ENCODE measurements at places on chromosomes 3 and 15.
A peak's percentile ranks its signal among the peaks of the same experiment; 100 is the strongest.

GRCh38 chr3:151067158-151067557 is 18.3 kb upstream of the MED12L start:
- peak; percentile 3 for DNase-seq

DNA sequence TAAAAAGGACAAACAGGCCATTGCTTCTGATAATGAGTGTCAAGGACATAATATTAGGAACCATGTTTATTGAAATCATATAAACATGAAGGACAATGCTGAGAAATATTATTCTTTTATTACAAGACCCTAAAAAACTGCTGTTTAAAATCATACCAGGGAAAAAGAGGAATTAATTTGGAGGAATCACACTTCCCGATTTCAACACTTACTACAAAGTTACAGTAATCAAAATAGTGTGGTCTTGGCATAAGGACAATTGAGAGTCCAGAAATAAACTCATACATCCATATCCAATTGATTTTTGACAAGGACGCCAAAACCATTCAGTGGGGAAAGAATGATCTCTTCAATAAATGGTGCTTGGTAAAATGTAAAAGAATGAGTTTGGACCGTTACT is 13.0 kb downstream of the CYP1A1 start:
- DNase-seq: no peak

GRCh38 chr3:14235003-14235911 is 56.6 kb downstream of the LSM3 start:
- DNase-seq: no peak

DNA sequence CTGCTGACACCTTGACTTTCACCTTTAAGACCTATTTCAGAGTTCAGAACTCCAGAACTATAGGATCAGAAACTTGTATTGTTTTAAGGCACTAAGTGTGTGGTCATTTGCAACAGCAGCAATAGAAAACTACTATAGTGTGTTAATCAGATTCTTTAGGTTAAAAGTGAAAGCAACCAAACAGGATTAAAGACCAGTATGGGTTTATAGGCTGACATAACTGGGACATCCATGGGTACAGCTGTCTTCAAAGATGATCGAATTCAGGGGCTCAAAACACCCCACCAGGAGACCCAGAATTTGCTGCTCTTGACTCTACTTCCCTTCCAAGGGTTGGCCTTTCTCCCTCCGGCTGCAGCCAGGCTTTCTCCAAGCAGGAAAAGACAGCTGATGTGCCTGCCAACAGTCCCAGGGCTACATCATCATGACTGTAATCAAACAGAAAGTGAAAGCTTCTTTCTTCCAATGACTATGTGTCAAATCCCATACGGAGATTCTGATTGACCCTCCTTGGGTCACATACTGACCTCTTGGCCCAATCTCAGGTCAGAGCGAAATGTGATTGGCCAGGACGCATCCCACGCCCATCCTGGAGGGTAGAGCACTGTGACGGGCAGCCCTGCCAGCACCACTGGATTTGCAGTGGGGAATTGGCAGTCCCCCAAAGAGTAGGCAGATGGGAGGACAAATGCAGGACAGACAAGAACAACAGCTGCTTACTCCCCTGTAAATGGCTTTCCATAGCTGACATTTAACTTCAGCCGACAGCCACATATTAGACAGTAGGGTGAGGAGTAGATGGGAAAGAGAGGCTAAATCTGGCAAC is 51.4 kb upstream of the RNF7 start:
- DNase-seq: peak; percentile 11

- no peak for DNase-seq
Observed at GRCh38 chr3:37064747-37065146, 71.4 kb downstream of the MLH1 start.

GRCh38 chr3:99794485-99794884 is 23.2 kb upstream of the CMSS1 start:
- DNase-seq: no peak

- DNase-seq: no peak
Observed at GRCh38 chr3:63582943-63583500, 69.5 kb upstream of the SNTN start.

- DNase-seq: no peak
Observed at GRCh38 chr3:128515967-128516366, 23.0 kb upstream of the GATA2 start.

DNA sequence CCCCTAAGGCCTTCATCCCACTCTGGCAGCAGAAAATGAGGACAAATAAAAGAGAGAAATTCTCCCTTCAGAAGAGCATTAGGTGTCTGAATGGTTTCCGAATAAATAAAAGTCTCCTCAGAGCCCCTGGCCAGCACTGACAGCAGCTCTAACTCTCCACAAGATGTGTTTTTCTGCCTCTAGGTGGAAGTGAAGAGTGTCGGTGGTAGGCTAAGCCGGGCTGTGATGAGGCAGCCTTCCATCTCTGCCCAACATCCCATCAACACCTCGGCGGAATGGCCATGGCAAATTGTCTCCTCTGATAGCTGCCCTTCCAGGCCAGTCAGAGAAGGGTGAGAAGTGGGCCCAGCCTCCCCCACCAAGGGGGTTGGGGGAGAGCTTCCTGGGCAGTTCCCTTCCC is 6.3 kb upstream of the CACNA2D2 start:
- DNase-seq: no peak

- DNase-seq: no peak
Observed at GRCh38 chr3:2458816-2459215, 360.1 kb downstream of the CNTN4 start.

DNA sequence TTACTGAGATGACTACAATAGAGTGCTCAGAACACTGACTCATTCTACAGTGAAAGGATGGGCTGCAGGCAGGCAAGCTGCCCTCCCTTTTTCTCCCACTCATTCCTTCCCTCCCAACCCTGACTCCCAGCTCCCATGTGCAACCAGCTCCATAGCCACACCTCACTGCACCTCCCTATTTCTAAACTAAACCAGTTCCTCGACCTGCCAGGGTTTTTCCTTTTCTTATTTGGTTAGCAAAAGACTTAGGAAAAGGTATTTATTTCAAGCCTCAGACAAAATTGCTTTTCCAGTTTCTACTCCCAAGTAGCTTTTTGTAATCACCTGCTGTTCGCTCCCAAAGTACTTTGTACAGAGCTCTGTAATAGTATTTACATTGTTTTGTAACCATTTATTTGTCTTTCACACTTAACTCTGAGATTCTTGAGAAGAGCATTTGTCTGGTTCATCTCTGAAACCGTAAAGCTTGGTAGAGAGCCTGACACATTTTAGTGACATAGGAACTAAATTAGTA is 2.2 kb downstream of the AADAC start:
- no peak for DNase-seq

GRCh38 chr3:145089337-145089736 is 1071.6 kb downstream of the PLOD2 start:
- no peak for DNase-seq

DNA sequence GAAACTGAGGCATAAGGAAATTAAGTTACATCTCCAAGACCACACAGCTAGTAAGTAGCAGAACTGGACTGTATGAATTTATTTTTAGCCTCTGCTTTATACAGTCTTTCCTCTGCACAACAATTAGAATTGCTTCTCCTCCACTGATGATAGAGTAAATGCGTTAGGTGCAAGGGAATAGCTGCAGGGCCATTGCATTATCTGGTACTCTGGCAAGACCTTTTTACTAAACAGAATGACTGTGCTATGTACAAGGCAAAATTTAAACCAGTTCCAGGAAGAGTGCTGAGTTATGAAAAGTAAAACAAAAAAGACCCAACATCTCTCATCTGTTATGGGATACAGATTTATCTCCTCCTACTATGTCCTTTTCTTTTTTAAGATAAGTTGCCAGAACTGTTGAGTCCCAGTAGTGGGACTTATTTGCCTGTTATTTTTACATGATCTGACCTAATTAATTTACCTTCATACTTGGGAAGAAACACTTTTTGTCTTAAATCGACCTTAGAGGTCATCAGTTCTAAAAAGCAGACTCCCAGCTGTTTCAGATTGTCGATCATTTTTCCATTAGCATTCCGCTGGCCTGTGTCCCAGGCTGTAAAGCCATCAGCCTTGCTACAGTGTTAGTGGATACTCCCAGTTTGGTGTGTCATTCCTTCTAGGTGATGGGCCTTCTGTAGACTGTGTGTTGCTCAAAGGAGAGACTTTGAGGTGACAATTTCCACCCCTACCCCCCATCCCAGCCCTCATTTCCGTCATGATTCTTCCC is 147.5 kb upstream of the NUDT16 start:
- DNase-seq: no peak

GRCh38 chr3:195690951-195691350 is 29.8 kb upstream of the MUC20 start:
- no peak for DNase-seq
